Stimulated activated CD8-positive, alpha-beta memory T cell treated with anti-CD3 and anti-CD28 coated beads, Interleukin-4, amount 100 ng/mL, for 4 hours (primary cell): ENCODE measurements at places on chromosomes 2 and 18.
A peak's percentile ranks its signal among the peaks of the same experiment; 100 is the strongest.

DNA sequence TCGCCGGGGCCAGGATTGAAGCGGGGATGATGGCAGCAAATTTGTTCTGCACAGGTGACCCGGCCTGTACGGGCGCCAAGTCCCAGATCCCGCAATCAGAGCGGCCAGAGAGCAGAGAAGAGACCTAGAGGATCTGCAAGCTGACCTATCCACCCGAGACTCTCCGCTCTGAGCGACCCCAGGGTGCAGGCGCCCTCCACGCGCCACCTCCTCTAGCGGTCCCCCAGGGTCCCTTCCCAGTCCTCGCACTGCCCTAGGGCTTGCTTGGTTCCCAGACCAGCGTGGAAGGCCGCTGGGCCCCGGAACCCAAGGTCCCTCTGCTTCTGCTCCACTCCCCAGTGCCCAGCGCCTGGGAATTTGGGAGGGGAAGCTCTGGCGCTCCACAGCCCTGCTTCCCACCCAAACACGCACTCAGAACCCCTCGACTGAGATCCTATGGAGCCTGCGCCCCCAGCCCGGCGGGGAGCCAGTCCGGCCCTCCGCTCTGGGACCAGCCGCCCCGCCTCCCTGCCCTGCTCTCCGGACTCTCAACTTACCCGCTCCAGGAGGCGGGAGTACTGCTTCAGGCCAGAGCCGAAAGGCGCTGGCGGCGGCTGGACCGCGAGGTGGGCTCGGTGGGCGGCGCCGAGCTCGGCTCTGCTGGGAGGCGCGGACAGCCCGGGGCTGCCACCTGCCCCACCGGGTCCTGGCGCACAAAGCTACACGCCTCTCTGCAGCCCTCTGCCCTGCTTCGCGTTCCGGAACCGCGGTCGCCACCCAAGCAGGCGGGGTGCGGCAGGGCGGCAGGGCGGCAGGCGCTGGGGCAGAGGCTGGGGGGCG lies 3.0 kb upstream of the SIX3 start:
- DNase-seq, result no peak

DNA sequence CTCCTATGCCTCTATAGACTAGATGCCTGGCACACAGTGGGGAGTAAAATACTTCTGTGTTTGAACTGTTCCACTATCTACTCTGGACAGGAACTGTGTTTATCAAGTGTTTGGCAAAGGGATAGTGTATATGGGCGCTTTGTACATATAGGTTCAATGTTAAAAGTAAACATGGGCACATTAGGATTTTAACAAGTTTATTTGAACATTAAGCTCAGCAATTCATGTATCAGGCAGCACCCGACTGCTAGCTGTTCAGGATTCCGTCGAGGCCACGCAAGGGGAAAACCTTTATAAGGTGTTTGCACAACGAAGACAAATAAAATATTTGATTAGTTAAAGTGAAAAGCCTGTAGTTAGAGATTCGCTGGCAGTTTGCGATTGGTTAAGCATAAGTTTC lies 43.4 kb upstream of the ROCK2 start:
- DNase-seq, result no peak

- peak; percentile 78 for DNase-seq
These were observed at the start of gene FBXO36 for GRCh38 chr2:229922449-229923386. Gene FBXO36, plus strand, starts transcription at chr2:229922503. Its CDS starts 11 bp downstream, at chr2:229922514.

DNA sequence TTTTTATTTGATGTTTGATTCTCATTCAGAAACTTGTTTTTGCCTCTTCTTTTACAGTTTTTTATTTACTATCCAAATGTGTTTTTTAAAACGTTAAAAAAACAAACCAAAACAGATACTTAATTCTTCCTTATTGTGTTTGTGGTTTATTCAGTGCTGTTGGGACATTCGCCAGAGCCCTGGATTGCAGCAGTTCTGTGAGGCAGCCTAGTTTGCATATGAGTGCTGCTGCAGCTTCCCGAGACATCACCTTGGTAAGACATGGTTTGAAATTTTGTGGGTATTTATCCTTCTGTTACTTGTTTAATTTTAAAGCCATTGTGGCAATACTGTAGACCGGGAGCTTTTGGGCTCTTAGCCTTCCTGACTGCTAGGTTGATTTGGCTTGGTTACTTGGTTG lies 91.2 kb downstream of the MTA3 start:
- DNase-seq, result no peak

GRCh38 chr2:70030724-70031420 lies 56.4 kb upstream of the PCBP1 start:
- DNase-seq, result no peak

GRCh38 chr18:8478166-8478967 lies 130.9 kb upstream of the RAB12 start:
- DNase-seq, result no peak

DNA sequence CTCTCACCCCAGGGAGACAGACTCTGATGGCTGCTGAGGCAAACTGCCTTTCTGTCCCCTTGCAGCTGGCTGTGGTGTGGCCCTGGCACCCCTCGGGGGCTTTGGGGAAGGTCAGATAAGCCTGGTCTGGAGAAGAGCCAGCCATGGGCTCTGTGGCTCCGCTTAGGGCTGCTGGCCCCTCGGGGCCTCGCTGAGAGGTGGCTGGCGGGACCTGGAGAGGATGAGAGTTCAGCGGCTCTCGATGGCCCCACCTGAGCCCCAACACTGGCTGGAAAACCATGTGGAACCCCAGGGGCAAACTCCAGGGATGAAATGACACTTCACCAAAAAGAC lies 56.1 kb upstream of the ASAP2 start:
- no peak for DNase-seq

DNA sequence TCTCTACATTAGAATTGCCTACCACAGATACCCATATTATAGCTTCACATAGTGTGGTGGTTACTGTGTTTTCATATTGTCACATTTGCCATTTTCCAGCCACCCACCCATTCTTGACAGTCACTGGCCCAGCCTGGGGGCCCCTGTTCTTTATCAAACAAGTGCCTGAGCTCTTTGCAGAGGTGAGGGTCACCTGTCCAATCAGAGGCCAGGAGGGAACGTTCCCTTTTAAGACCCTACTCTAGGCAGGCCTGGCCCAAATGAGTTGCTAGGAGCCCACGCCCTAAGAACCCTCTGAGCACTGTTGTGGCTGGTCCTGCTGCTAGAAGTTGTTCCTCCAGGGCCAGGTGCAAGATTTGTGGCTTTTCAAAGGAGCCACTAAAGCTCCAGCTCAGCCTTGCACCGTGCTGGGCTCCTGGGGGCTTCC lies 5.2 kb downstream of the IL37 start:
- DNase-seq, result no peak
